GM13977 (cell line): ENCODE measurements at places on chromosomes 2 and 18.

GRCh38 chr18:76264198-76264875, 230.7 kb downstream of the ZNF516 start:
- no peak for DNase-seq

DNA sequence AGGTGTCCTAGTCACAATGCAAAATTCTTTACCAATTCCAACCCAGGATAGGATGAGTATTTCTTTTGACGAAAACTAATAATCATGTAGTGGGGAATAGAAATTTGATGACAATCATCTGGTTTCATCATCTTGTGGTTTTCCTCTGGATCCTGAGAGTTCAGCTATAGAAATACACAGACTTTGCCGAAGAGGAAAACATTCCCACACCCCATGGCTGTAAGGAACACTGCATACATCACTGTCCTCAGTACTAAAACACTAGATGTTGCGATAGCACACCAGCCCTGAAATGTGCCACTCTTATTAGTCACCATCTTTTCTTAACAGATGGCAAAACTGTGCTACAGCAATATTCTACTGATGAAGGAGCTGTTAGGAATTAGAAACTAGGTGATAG, 29.4 kb downstream of the CERKL start:
- DNase-seq: no peak

DNA sequence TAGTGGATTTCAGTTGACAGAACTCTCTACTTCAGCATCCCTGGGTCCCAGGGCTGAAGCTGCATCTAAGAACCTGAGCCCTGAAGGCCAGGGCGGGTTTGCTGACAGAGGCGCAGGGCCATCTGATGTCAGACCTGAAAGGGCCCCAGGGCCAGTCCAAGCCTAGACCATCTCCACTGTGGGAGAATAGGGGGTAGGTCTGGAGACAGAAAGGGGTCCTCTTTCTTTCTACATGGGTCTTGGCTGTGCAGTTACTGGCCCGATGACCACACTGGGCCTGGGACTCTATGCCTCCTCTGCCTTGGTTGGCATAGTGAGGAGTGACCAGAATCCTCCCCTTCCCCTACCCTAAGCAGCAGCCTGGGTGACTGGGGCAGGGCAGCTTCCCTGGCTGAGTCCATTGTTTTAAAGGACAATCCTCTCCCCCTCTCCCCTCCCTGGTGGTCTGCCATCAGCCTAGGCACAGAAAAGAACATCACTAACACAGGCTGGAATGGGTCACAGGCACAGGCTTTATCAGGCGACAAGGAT, 34.5 kb downstream of the HS1BP3 start:
- DNase-seq: no peak

GRCh38 chr2:120738117-120738516, 2.4 kb downstream of the GLI2 start:
- DNase-seq: no peak

DNA sequence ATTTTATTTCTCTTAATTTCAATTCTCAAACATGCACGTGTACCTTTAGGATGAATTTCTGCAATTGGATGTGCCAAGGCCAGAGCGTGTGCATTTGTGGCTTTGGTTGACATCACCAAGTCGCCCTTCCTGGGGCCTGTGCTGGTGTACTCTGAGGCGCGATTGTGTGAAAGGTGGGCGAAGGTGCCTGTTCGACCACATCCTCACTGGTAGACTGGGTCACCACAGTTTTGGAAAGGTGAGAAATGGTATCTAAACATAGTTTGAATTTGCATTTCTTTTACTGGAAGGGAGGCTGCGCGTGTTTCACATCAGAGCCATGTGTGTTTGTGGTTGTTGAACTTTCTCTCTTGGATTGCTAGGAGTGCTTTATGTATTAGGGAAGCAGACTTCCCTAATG, 89.8 kb downstream of the LDLRAD4 start:
- no peak for DNase-seq

DNA sequence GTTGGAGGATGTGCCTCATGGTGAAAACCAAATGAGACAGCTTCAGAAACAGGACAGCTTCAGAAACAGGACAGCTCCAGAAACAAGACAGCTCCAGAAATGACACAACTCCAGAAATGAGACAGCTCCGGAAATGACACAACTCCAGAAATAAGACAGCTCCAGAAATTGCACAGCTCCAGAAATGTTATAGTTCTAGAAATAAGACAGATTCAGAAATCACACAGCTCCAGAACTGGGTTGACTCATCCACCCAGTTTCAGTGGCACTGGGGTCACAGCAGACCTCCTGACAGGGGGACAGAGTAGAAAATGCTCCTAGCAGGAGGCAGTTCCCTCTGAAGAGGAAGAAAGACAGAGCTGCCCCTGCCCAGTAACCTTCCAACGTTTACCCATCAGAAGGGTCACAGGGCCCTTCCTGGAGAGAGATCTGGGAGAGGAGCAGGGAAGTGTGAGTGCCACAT, 26.9 kb upstream of the COL6A3 start:
- peak; percentile 54 for DNase-seq

GRCh38 chr2:173462892-173463840, 108.5 kb downstream of the CDCA7 start:
- no peak for DNase-seq

- no peak for DNase-seq
Observed at GRCh38 chr18:49768051-49768391, 45.3 kb downstream of the ACAA2 start.

GRCh38 chr2:144086965-144087364, 433.0 kb downstream of the ZEB2 start:
- DNase-seq: no peak

- no peak for DNase-seq
Observed at GRCh38 chr2:23545396-23545795, 160.4 kb downstream of the KLHL29 start.

GRCh38 chr2:169656164-169656563, 38.0 kb downstream of the CFAP210 start:
- no peak for DNase-seq

DNA sequence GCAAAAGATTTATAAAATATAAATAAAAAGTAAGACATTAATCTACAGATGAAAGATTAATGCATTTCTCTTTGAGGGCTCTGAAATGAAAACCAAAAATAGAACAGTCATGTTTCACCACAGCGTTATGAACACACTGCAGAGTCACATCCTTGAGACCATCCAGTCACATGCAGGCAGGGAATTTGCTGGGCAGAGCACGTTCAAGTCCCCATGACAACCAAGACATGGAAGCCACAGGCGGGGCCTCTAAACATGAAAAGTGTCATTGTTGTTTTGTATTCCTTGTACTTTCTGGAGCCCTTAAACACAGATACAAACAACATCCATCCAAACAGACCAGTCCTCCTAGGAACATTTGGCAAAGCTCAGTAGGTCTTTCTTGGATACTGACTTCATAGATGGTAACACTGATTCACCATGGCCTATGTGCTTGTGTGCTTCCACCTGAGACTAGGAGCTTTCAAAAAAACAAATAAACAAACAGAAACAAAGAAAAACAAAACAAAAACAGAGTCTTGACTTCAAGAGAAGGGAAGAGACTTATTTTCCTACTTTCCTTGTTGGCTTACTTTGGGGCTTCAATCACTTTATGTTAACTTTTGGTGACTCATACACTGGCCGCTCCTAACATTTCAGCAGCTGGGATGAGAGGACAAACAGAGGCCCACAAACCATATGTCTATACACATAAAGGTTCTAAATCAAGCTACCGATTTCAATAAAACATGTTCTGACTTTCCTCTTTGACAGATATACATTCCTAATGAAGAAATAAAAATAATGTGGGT, 99.5 kb upstream of the CCDC85A start:
- DNase-seq: no peak

DNA sequence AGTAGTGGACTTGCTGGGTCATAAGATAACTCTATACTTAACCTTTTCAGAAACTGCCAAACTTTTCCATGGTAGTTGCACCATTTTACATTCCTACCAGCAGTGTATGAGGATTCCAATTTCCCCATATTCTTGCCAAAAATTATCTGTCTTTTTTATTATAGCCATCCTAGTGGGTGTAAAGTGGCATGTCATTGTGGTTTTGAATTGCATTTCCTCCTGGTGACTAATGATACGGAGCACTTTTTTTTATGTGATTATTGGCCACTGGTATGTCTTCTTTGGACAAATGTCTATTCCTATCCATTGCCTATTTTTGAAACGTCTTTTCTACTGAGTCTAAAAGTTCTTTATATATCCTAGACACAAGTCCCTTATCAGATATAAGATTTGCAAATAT, 44.3 kb downstream of the CACNB4 start:
- no peak for DNase-seq

DNA sequence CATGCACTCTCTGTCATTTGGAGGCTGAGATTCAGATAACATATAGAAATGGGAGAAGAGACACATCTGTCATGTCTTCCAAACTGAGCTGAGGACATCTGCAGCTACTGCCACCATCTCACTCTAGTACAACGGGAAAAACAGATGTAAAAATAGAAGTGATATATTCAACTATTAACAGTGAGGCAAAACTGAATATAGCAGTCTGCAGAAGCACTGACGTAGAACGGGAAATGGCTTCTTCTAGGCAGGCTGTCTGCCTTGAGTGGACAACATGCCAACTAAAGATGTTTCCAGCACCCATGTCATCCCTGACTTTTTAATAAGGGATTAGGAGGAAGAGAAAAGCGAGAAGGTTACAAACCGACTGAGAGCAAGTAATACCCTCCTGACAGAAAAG, 51.6 kb downstream of the MRPL33 start:
- DNase-seq: no peak

GRCh38 chr2:150672311-150672710, 184.8 kb upstream of the RND3 start:
- no peak for DNase-seq

DNA sequence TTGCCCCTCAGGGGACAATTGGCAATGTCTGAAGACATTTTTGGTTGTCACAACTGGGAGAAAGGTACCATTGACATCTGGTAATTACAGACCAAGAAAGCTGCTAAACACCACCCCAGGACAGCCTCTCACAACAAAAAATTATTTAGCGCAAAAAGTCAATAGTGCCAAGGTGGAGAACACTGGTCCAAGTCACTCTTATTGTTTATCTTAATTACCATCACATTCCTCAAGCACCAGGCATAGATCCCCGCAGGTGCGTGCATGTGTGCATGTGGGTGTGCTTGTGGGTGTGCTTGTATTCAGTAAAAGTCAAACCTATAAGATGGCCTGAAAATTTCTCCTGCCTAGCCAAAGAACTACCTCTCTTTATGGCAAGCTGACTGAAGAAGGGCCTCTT, 74.9 kb upstream of the WDR75 start:
- DNase-seq: no peak

DNA sequence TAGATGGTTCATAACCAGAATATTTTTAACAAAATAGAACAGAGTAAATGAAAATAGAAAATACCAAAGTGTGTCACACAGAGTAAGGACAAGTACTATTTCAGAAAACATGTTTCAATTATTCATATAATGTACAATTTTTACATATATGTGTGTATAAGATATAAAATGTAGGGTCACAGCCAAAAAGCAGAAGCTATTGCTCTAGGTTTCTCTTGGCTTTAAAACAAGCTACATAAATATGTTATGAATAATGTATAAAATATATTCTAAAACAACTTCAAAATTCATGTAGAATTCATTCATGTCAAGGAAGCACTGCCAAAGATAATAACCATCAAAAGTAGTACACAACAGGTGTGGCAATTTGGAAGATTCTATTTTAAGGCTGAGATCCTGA, 218.2 kb downstream of the TTC32 start:
- DNase-seq: no peak

GRCh38 chr2:16709769-16710168, 44.1 kb upstream of the CYRIA start:
- DNase-seq: no peak

GRCh38 chr2:150732064-150732463, 244.6 kb upstream of the RND3 start:
- no peak for DNase-seq

GRCh38 chr2:75775311-75775823, 64.7 kb upstream of the GCFC2 start:
- DNase-seq: no peak

DNA sequence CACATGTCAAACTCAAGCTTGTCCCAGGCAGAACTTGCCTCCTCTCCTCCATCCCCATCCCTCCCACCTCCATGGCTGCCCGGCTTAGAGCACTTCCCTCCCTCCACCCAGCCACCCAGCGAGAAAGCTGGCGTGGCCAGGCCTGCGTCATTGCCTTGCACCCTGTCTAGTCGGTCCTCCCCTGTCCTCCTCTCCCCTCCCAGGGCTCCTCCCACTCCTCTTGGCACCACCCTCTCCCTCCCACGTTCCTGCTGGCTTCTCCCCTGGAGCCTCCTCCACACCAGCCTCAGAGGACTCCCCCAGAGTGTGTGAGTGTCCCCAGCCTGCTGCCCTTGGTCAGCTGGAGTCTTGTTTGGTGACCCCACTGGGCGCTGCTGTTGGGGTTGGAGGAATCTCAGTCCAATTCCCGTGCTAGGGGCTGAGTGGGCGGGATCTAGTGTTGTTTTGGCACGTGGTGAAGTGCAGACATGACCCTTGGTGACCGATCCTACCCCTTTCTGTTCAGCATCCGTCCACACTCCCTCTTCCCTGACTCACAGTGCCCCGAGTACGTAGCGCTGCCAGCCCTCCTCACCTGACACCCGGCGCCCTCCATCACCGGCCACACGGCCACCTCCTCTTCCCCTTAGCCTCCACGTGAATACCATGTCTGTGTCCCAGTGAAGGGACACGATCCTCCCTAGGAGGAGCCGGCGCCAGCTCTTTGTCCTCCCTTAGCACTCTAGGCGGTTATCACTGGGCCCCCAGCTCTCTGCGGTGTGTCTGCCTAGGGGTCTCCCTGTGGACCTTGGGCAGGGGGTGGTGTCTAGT, 41.4 kb downstream of the ATP6V1C2 start:
- no peak for DNase-seq

DNA sequence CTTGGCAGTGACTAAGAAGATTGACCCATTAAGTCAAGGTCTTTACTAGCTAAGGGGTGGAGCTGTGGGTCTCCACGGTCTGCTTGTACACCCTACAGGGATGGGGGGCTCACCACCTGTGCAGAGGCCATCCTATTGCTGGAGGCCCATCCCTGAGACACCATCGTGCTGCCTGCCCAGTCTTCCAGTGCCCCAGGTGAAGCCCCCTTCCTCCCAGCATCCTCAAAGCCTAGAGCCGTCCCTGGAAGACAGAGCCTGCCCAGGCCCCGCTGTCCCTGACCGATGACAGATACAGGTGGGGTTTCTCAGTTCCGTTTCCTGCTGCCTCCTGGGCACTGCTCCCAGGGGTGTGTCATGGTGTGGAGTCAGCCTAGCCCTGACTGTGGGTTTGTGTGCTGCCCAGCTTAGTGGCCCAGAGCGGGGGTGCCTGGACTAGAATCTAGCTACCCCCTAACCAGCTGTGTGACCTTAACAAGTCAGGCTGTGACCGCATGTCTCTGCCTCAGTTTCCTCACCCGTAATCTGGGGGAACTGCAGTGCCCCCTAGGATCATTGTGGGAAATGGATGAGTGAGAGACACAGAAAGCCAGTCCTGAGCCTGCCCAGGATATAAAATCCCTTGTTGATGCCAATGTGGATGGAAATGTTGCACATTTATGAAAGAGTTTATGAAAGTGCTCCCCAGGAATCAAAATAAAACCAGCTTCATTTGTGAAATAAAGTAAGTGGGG, 2.0 kb downstream of the OTOS start:
- no peak for DNase-seq
